T-helper 9 cell (primary cell): ENCODE measurements at places on chromosomes 2 and 18.

DNA sequence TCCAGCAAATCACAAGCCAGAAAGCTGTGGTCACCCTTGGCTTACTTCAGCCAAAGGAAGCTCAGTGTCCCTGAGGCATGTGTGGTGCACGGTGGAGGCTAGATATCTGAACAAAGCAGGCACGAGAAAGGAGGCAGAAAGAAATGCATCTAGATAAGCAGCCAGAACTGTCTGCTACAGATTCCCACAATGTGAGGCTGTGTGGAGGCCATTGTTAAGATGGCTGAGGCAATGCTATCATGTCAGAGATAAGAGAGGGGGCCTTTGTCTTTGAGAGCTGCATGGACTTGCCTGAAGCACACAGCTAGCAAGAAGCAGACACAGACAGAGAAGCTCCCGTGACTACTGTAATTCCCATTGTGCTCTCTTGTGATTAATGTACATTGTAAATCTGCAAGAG is 110.5 kb upstream of the LYPD6 start:
- DNase-seq: no peak

DNA sequence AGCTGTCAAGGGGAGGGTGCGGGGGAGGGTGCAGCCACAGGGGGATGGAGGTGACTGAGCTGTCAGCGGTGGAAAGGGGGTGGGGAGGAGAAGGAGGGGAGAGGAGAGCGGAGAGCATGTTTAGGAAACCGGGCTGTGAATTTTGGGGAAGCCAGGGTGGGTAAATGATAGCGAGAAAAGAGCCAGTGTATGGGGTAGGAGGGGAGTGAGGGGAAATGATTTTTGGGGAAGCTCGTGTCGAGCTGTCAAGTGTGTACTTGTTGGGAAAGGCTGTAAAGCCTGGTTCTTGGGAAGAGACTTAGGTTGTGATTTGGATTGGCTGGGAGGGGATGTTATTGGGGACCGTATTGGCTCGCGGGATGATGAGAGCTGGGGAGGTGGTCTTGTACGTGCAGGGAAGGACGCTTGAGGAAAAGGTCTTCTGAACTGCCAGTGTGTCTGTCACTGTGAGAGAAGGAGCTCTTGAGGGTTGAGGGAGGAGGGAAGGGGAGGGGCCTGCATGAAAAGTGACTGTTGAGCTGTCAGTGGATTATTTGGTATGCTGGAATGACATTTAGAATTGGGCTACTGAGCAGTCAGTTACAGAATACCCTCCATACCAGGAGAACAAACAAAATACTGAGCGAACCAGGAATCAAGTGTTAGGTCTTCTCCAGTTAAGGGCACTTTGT is 1.0 kb downstream of the UBR3 start:
- peak; percentile 20 for DNase-seq

DNA sequence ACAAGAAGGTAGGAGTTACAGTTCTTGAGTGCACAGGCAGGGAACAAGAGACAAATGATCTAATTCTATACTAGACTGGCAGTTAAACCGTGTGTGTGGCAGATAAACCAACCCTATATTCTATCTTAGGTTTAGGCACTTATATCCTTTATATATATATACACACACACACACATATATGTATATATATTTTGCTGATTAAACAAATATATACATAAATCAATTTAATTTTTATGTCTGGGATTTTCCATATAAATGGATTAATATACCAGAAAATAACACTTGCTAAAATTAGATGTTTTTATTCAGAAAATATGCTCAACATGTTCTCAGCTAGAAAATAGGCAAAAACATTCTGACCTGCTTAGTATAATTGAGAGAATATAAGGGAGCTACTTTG is 887.9 kb upstream of the KLHL29 start:
- DNase-seq: no peak

DNA sequence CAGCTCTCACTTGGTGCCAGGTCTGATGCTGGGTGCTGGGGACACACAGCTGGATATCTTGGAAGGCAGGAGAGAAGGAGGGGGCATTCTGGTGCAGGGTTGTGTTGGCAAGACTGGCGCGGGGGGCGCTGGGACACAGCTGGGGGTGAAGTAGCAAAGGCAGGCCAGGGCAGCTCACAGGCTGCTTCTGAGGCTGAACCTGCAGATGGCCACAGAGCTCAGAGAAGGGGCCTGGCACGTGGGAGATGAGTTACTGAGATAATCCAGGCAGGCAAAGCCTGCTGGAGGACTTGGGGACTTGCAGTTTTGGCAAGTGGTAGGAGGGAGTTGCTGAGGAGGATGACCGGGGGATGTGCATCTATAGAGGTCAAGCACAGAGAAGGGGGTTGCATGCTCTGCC is 16.2 kb upstream of the DGKD start:
- DNase-seq: no peak

DNA sequence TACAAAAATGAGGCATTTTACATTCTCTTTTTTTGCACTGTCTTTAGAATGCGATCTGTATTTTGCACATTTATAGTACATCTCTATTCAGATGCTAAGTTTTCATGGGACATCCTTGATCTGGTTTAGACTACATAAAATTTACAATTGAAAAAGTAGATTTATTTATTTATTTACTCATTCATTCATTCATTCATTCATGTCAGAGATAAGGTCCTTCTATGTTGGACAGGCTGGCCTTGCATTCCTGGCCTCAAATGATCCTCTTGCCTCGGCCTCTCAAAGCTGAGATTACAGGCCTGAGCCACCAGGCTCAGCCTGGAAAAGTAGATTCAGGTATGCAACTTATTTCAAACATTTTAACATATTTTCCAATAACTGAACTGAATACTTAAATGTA is 16.0 kb upstream of the DCTN1 start:
- DNase-seq: no peak

DNA sequence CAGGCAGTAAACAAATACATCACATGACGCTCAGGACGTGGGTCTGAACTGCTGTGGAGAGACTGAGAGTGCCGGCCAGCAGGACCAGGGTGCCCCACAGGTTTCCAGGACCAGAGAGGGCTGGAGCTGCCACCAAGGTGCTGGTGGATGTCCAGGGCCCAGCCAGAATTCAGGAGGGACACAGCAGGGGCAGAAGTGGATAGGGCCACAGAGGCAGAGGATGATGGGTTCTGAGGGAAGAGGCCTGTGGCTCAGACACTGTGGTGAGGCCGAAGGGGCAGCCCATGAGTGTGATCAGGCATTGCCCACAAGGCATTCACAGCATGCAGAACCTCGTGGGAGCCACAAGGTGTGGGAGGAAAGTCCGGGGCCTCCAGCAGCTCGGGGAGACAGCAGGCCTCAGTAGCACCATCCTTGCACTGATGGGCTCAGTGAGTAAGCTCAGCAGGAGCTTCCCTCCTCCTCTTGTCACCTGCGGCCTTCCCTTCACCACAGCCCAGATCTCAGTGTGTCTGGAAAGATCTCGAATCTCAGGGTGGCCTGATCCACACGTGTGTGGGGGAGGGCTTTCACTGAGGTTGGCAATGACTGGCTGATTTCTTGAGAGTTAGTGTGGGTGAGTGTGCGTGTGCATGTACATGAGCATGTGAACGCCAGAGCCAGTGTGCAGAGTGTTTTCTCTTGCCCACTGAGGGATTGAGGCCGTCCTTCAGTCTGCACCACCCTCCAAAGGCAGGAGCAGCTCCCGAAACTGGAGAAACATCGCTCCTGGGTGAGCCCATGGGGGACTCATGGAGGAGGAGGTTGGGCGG is 181.8 kb upstream of the RAB6C start:
- no peak for DNase-seq

- DNase-seq: no peak
These were observed 587.0 kb upstream of the DSEL start for GRCh38 chr18:68103561-68103960.

DNA sequence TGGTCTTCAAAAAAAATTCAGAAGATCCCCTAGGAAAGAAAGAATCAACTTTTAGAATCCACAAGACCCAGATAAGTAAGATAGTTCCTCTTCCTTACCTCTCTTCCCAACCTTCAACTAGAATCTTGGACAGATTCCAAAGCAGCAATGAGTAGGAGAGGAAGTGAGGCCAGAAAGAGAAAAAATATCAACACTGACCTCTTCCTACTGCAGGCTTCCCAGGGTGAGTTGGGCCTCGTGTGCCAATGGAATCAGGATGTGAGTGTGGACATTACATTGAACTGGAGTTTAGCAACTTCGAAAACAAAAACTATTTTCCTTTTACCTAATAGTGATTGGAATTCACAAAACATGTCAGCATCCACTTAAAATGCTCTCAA is 102.5 kb upstream of the PIEZO2 start:
- no peak for DNase-seq

DNA sequence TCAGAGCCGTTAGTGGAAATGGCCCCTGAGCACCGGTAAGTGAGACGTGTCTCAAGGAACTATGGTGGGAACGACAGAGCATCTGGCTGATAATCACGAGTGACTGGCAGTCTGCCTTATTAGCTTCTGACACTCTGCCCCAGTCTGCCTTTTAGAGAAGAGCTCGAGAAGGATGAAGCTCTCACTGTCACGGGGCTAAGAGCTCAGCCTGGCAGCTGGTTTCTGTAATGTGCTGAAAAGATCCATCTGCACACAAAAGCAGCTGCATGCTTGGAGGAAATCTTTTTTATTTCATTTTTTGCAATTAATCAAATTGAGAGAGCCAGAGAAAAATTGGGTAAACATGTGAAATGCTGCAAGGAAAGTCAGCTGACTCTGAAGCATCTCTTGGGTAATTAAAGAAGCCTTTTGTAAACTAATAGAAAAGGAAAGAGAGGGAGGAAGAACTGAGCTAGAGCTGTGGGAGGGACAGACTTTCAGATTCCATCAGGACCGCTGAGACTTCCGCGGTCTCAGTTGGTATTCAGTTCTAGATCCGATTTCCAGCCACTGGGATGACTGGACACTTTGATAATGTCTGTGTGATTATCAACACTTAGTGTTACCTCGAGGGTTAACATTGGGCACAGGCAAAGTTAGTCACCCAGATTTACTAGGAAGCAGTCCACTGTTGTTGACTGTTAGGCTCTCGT is 24.4 kb downstream of the MBP start:
- no peak for DNase-seq

DNA sequence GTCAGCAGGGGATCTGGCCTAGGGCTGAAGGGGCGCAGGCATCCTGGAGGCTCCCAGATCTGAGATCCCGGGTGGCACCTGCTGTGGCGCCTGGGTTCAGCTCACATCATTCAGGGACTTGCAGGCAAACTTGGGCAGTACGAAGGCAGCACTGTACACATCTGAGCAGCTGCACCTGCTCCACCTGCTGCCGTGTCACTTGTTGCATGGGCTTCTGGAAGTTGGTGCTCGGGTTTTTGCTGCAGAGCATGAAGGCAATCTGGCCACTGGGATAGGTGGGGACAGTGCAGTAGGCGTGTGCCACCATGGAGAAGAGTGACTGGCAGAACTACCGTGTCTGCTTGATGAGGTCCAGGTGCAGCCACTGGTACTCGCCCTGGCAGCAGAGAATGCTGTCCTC is 48.6 kb downstream of the UGGT1 start:
- DNase-seq: no peak

GRCh38 chr2:199940373-199940772 is 14.9 kb downstream of the TYW5 start:
- no peak for DNase-seq

DNA sequence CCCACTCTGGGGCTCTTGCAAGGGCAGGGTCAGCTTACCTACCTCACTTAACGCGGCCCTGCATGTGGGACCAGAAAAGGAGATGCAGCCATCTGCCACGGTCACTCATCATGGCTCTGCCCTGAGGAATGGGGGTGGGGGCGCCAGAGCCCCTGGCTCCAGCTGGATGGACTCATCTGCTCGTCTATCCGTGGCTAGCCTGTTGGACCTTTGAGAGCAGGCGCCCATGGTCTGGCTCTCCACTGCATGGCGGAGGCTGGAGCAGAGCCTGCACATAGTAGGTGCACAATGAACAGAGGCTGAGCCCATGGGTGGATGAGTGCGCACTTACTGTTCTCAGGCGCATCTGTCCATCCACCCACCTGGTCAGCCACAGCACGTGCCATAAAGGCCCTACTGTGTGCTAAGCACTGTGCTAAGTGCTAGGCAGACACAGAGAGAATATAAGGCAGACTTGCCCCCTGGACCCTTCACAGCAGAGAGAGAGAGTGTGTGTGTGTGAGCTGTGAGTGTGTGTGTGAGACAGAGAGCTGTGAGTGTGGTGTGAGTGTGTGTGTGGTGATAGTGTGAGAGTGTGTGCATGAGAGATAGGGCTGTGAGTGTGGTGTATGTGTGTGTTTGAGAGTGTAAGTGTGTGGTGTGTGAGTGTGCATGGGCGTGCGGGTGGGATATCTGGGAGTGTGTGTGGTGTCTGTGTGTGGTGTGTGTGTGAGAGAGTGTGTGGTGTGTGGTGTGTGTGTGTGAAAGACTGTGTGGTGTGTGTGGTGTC is 151.3 kb downstream of the TFCP2L1 start:
- no peak for DNase-seq
